Esophagus squamous epithelium (tissue), 5 donors: ENCODE measurements at places on chromosomes 7 and 10.

- DNase-seq, result no peak
These were observed 426.5 kb downstream of the RPS24 start for GRCh38 chr10:78460204-78460603.

GRCh38 chr7:29641651-29642050 lies 78.0 kb downstream of the PRR15 start:
- DNase-seq, result no peak

GRCh38 chr7:34067005-34067778 lies 161.9 kb downstream of the BMPER start:
- DNase-seq, result no peak

GRCh38 chr10:66365686-66366085 lies 560.1 kb upstream of the LRRTM3 start:
- DNase-seq, result no peak

- no peak for DNase-seq
These were observed 1.6 kb downstream of the AIFM2 start for GRCh38 chr10:70130878-70131559.

GRCh38 chr10:59265141-59265540 lies 88.7 kb downstream of the PHYHIPL start:
- DNase-seq, result no peak

- no peak for DNase-seq
These were observed 45.6 kb downstream of the MINDY4 start for GRCh38 chr7:30816645-30817370.

DNA sequence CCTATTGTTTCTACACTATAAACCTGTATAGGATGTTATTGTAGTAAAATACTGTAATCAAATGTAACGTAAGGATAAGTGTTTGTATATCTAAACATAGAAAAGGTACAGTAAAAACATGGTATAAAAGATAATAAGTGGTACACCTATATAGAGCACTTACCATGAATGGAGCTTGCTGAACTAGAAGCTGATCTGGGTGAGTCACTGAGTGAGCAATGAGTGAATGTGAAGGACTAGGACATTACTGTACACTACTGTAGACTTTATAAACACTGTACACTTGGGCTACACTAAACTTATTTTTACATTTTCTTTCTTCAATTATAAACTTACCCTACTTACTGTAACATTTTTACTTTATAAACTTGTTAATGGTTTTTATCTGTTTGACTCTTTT lies 732.9 kb upstream of the LRRN3 start:
- DNase-seq, result no peak

- DNase-seq, result no peak
These were observed 4.4 kb upstream of the CCL26 start for GRCh38 chr7:75776295-75776971.

GRCh38 chr10:21369697-21370096 lies 155.8 kb downstream of the SKIDA1 start:
- DNase-seq, result no peak

GRCh38 chr10:131998050-131998844 lies 16.5 kb upstream of the BNIP3 start:
- no peak for DNase-seq

DNA sequence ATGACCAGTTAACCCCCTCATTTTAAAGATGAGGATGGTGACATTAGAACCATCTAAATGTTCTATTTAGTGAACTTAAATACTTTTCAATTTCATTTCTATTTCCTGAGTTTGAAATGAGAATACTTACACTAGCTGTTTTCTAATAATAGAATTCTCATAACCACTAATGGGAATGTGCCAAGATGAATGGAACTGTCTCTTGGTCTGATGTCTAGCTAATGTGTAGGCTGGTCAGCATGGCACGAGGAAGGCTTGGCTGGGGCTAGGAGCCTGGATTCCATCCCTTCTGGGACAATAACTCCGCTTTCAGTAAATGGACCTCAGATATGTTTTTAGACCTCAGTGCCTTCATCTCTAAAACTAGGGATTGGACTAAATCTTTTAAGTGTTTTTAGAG lies 185.8 kb upstream of the NRP1 start:
- DNase-seq, result no peak
